HFFc6 (cell line): ENCODE measurements at places on chromosomes 3 and 15. TPM values are rescaled to one million over a fixed set of nuclear protein-coding genes. Genes with fewer than 3 reads are reported as not detected.

GOLIM4 gene
- 99.8 to 123 TPM (median 109 TPM) in 3 replicates for total RNA-seq

EHHADH gene
- total RNA-seq: 6.2 and 6.9 TPM in 2 replicates

MSL2 gene
- total RNA-seq: 19.5 to 22.0 TPM (median 20.4 TPM) in 3 replicates

MBD4 gene
- 18.6 to 23.6 TPM (median 20.6 TPM) in 3 replicates for total RNA-seq

ATXN7 gene
- total RNA-seq: 12.5 and 13.9 TPM in 2 replicates

MNS1 gene
- 1.4 to 2.4 TPM (median 1.9 TPM) in 3 replicates for total RNA-seq

NDN gene
- total RNA-seq: not detected in 3 replicates

BNIP2 gene
- total RNA-seq: 58.2 to 60.8 TPM (median 60.3 TPM) in 3 replicates

SLITRK3 gene
- not detected in 3 replicates for total RNA-seq

GOLGA6A gene
- total RNA-seq: not detected in 3 replicates

AGBL1 gene
- not detected in 3 replicates for total RNA-seq

CAPN3 gene
- total RNA-seq: 1.2 to 1.6 TPM (median 1.3 TPM) in 3 replicates

PRKAR2A gene
- 57.9 to 69.7 TPM (median 67.3 TPM) in 3 replicates for total RNA-seq

SPATA16 gene
- total RNA-seq: not detected in 3 replicates

EBLN2 gene
- 1.6 to 2.1 TPM (median 1.7 TPM) in 3 replicates for total RNA-seq

ZNF197 gene
- total RNA-seq: 12.2 to 13.1 TPM (median 12.8 TPM) in 3 replicates

NCK1 gene
- 39.6 to 47.4 TPM (median 41.3 TPM) in 3 replicates for total RNA-seq

SLC15A2 gene
- total RNA-seq: 0.09 to 0.33 TPM (median 0.24 TPM) in 3 replicates

WDR93 gene
- total RNA-seq: 0.21 TPM in 1 of 3 replicates, not detected in the others

SERINC4 gene
- 0.09 to 0.15 TPM in 2 of 3 replicates, not detected in the other for total RNA-seq

PLIN1 gene
- 0.13 TPM in 1 of 3 replicates, not detected in the others for total RNA-seq

GOLGA8S gene
- total RNA-seq: 0.06 to 0.08 TPM in 2 of 3 replicates, not detected in the other

KLHL6 gene
- total RNA-seq: not detected in 3 replicates

PSTPIP1 gene
- 0.42 TPM in 1 of 3 replicates, not detected in the others for total RNA-seq

GP5 gene
- total RNA-seq: 0.05 TPM in 1 of 3 replicates, not detected in the others

IGSF11 gene
- not detected in 2 replicates for total RNA-seq

CCR3 gene
- not detected in 3 replicates for total RNA-seq

PLCL2 gene
- total RNA-seq: 3.6 to 6.2 TPM (median 3.9 TPM) in 3 replicates

FANCD2 gene
- total RNA-seq: 7.0 to 18.3 TPM (median 15.8 TPM) in 3 replicates

RNU5B-1 gene
- not detected in 2 replicates for total RNA-seq

IQCH gene
- total RNA-seq: 1.7 to 2.0 TPM (median 1.9 TPM) in 3 replicates

KBTBD13 gene
- total RNA-seq: not detected in 3 replicates

CLEC3B gene
- total RNA-seq: 0.84 to 1.4 TPM (median 1.1 TPM) in 3 replicates

GABRA5 gene
- total RNA-seq: 3.7 to 7.8 TPM (median 5.6 TPM) in 3 replicates

GRK7 gene
- not detected in 3 replicates for total RNA-seq

CD200R1 gene
- total RNA-seq: not detected in 3 replicates
